ENCODE measurements at places on chromosomes 3 and 15.

- no peak for DNase-seq
Observed at GRCh38 chr3:112560307-112560706, 1.5 kb downstream of the ATG3 start.

- no peak for DNase-seq
Observed at GRCh38 chr15:92166751-92167405, 226.8 kb upstream of the ST8SIA2 start.

GRCh38 chr3:15859507-15860013 is 61.8 kb upstream of the ANKRD28 start:
- DNase-seq: peak; percentile 54

DNA sequence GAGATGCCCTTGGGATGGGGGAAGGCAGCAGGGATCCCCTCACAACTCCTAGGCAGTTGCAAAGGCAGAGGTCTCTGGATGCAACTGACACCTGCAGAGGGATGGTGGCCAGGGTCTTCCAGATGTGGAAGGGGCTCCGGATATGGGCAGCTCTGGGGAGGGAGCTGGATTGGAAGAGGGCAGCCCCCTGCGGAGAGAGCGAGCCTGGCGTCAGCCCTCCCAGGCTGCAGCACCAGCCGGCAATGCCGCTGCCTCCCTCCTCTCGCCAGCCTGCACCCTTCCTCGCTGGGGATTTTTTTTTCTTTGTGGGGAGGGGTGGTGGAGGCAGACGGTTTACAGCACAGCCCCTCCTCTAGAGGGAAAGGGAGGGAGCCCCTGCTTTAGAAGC is 1.6 kb downstream of the INSYN1 start:
- no peak for DNase-seq

DNA sequence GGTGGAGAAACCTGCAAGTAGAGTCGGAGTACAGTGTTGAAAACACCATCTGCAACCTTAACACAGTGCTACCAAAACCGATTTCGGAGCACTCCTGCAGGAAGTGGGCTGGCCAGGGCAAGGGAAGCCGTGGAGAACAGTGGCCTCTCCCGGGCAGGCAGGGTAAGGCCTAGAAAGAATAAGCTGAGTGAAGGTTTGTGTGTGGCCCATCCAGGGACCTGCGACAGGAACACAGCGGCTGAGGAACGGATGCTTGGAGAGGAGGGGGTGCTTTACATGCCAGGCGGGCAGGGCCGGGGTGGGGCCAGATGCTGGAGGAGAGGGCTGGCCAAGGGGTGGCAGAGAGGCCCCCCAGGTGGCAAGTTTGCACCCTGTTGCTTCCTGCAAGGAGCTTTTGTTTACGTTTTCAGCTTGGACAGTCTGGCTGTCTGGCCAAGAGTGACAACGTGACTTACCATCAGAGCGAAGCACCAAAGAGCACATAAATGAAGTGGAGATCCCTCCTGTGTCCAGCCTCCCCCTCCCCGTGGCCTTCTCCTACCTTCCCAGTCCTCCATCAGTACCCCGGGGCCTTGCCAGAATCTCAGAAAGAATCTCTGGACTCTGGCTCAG is 156.5 kb downstream of the PGPEP1L start:
- DNase-seq: no peak

- no peak for DNase-seq
Observed at GRCh38 chr15:91228890-91229289, 128.8 kb downstream of the SV2B start.

DNA sequence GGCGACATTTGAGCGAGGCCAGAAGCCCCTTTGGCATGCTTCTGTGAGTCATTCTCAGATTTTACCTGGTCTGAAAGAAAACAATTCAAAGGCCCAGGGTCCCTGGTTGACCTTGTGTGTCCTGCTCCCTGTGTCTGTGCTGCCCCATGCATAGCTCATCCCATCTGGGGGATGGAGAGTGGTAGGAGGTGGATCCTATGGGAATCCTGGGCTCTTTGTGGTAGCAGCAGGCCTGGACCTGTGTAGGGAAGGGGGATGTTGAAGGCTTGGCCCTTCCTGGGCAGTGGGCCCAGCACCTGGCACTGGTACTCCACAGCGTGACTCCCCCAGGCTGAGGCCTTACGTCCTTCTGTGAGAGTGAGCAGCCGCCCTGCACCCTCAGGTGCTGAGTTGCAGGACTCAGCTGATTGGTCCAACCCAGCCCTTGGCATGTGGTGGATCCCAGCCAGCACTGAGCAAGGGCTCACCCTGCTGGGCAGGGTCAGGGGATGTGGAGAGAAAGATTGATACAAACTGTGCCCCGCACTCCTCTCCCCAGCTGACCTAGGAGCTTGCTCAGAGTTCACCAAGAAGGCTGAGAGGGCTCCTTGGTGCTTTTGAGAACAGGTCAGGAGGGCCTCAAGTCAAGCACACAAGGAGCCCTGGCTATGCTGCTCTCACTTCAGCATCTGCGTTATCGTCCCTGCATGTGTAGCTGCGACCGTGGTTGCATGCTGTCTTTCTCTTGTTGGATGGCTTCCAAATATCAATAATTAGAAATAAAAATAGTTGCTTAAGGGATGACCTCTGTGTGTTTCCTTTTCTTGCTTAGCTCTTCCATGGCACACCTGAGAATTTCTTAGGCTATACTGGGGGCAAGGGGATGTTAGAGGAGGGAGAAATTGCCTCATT is 21.4 kb upstream of the JMJD7 start:
- no peak for DNase-seq

- no peak for DNase-seq
Observed at GRCh38 chr3:41277790-41278465, 78.6 kb downstream of the CTNNB1 start.

- no peak for DNase-seq
Observed at GRCh38 chr15:73604477-73604876, 28.7 kb downstream of the NPTN start.

- no peak for DNase-seq
Observed at GRCh38 chr15:101320501-101321052, 25.5 kb upstream of the SNRPA1 start.

GRCh38 chr3:174120997-174121396 is 723.5 kb downstream of the NLGN1 start:
- no peak for DNase-seq
